ENCODE measurements at places on chromosomes 5 and 9.

DNA sequence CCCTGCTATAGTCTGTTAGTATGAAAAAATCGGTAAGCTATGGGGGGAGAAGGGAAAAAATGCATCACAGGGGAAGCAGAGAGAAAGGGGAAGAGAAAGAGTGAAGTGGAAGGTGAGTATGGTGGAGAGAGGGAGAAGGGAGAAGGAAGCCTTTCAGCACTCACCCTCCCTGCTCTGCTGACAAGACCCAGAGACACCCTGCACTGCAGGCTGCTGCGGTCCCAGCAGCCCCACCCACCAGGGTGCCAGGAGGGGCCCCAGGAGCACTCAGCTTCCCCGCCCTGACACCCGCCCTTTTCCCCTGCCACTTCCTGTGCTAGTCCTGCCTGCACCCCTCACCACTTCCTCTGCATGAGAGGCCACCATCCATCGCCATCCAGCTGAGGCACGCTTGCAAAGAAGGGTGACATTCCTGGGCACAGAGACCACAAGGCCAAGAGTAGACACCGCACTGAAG lies 12.7 kb downstream of the STK10 start:
- no peak for DNase-seq

GRCh38 chr9:82991671-82992070 lies 71.3 kb downstream of the RASEF start:
- DNase-seq, result no peak

GRCh38 chr9:13122756-13123369 lies 156.6 kb downstream of the MPDZ start:
- no peak for DNase-seq

DNA sequence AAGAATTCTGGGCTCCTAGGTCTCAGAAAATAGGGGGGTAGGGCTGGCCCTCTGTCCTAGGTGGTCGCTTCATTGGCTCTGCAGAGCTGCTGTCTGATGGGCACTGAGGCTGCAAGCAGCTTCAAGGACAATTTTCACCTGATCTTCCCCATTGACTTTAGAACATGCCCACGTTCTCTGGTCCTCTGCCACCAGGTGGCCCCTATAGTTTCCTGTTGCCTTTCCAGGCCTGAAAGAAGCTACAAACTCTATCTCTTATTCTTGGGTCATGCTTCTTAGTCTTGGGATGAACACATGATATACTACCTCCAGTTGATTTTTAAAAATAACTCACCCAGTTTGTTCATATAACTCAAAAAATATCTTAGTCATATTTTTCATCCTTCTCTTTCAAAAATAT lies 26.3 kb downstream of the SPZ1 start:
- DNase-seq, result no peak

DNA sequence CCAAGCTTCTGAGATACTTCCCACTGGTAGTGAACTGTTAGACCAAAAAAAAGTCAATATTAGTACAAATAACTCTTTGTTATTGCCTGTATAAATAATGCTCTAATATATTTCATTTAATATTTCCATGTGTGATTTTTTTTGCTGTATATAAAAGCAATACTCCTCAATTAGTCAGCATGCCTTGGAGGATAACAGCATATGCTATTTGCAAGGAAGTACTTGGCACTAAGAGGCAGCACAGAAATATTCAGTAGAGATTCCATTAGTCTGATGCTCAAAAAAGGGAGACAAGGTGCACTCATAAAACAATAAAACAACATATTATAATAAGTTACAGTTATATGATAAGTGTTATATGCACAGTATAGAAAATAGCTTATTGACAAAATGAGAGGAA lies 296.6 kb upstream of the MPDZ start:
- no peak for DNase-seq

DNA sequence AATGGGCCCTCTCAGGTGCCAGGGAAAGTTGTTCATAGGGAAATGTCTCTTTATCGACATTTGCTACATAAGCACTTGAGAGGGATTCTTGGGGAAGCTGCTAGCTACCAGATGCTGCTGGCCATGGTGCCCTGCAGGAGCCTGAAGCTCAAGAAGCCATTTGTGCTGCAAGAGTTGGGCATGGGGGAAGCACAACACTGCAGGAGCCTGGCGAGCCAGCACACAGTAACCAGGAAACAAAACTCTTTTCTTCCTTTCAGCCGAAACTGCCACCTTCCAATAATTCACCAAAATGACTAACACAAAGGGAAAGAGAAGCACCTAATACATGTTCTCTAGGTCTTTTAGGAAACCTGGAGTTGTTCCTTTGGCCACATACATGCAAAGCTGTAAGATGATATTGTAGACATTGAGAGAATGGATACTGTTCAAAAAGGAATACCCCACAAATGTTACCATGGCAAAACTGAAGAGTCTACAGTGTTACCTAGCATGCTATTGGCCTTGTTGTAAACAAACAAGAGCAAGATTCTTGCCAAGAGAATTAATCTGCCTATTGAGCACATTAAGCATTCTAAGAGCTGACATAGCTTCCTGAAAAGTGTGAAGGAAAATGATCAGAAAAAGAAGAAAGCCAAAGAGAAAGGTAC lies 26.1 kb upstream of the LARP1 start:
- DNase-seq, result no peak

DNA sequence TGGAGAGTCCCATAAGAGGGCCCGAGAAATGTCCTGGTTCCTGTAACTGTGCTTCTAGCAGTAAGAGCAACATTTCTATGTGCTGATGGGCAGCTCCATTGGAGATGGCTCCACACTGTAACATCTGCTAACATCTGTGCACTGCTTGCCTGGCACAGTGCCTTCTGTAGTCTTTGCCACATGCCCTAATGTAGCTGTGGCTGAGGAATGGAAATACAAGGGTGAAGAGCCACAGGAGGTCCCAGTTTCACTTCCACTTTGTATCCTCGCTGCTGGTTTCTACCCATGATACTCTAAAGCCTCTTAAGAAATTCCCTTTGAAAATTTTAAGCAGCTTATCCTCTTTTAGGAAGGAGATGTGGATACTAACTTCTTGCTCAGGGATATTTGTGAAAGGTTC lies 97.4 kb downstream of the HOMER1 start:
- no peak for DNase-seq

GRCh38 chr9:136759001-136759400 lies 958 bp upstream of the LCN8 start:
- no peak for DNase-seq
